Right kidney (tissue), 9 donors: ENCODE measurements at places on chromosomes 3 and 15.

DNA sequence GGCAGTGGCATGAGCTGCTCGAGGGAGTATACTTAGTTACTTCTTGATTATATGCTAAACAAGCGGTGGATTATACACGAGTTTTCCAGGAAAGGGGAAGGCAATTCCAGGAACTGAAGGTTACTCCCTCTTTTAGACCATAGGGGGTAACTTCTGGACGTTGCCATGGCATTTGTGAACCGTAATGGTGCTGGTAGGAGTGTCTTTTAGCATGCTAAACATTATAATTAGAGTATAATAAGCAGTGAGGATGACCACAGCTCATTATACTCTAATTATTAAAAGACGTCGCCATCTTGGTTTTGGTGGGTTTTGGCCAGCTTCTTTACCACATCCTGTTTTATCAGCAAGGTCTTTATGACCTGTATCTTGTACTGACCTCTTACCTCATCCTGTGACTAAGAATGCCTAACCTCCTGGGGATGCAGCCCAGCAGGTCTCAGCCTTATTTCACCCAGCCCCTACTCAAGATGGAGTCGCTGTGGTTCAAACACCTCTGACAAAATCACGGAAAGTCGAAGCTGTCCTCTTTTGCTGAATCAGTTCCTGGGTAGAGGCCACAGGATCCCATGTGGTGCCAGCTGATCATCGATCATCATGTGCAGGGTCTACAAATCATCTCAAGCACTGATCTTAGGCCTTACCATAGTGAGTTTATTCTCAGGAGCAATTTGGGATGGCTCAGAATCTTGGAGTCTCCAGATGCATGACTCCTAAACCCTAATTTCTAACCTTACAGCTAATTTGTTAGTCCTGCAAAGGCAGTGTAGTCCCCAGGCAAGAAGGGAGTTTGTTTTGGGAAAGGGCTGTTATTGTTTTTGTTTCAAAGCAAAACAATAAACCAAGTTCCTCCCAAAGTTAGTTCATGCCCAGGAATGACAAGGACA, 149.1 kb downstream of the TJP1 start:
- no peak for DNase-seq

DNA sequence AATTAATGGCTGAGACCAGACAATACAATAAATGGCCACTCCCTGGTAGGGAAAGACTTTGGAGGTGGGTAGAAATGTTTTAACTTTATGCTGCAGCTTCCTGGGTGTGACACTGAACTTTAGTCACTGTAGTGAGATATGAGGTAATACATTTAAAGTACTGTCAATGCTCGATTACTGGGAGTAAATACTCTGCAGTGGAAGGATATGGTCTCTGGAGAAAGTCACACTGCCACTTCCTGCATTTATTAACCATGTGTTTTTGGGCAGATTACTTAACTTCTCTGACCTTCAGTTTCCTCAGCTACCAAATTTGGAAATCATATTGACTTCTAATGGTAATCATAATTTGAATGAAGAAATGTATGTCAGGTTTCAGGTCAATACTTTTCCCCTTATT, 317.1 kb upstream of the TGFBR2 start:
- DNase-seq, result no peak

DNA sequence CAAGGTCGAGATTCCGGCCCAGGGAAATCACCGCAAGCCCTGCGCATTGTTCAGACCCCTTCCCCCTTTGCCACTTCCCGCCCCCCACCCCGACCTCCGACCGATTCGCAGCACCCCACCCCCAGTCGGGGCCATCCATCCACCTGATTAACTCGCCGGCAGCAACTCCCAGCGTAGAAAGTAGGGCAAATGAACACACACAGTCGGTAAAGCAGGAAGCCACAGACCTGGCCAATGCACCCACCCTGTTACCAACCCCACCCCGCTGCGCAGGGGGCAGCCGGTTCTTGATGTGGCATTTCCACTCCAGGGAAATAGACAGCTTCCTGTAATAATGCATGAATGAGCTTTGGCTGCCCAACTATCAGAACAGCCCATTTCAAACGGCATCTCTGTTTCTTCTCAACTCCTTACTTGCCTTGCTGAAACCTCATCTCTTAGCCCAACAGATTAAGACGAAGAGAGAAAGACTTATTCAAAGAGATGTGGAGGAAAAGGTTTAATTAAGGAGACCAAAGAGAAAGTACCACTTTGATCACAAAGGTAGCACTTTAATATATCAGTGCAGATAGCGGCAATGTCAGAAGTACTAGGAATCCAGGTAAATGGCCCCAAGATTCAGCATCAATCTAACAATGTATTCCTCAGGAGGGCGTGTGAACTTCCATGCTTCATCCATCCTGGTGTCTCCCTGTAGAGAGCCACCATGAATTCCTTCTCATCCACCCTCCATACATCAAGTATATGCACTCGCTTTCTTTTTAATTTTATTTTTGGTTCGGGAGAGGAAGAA, 1.9 kb downstream of the TNIK start:
- DNase-seq, result peak; percentile 28

DNA sequence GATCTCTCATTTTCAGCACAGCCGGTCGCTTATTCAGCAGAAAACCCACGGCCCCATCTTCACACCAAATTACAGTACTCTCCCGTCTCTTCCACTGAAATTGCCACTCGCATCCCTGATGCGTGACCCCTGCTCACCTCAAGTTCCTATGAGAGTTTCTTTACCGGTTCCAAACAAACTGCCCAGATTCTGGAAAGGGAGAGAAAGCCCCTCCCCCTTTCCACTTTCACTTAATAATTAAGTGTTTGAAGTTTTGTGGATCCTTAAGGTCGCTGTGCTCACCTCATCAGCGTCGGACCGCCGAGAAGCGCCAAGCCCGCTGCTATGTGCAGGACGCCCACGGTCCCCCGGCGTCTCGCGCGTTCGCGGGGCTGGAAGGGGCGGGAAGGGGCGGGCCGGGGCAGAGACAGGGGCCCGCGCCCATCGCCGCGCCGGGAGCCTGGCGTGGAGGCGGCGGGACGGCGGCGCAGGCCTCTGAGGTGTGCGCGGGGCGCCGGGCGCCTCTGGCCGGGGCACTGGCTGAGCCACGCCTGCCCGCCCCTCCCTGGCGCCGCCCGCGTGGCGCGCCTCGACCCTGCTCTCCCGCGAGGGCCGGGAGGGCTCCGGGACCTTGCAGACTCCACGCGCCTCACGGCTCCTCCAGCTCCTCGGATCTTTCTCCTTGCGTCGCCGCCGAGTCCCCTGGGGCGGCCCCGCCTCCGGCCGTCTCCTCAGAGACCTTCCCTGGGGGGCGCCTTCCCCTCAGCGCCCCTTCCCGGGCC, at the start of gene GPR156:
Gene GPR156, minus strand, starts transcription at position 476 of the 761 bp plus-strand sequence. CDS start 41,124 bp downstream, outside the sequence.
- peak; percentile 57 for DNase-seq

- peak; percentile 63 for DNase-seq
Measured at GRCh38 chr3:12479919-12480427, 4.3 kb upstream of the TSEN2 start.

GRCh38 chr3:18127174-18127858, 297.8 kb downstream of the SATB1 start:
- DNase-seq, result no peak

- no peak for DNase-seq
Measured at GRCh38 chr3:141093397-141093796, 42.2 kb downstream of the SPSB4 start.

- DNase-seq, result no peak
Measured at GRCh38 chr3:85342915-85343314, 384.1 kb downstream of the CADM2 start.

DNA sequence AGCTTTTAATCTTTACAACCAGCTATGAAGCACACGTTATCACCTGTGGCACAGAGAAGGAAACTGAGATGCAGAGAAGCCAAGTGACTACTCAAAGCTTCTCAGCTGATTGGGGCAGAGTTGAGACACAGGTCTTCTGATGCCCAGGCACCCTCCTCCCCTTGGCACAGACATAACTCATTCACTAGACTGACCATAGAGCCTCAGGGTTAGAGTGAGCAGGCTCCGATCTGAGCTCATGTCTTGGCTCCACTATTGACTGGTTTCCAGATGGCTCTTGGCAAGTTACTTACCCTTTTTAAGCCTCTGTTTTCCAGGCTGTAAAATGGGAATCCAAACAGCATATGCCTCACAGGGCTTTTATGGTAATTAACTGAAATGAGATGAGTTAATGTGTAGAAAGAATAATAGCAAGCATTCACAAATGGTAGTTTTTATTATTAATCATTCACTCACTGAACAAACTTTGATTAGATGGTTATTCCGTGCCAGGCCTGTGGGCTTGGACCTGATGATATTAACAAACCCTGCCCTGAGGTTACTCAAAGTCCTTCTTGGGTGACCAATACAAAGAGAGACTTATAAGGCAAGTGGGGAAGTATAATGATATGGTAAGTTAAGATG, 184.3 kb downstream of the ANXA2 start:
- no peak for DNase-seq

- no peak for DNase-seq
Measured at GRCh38 chr3:137360531-137361201, 402.9 kb downstream of the IL20RB start.

DNA sequence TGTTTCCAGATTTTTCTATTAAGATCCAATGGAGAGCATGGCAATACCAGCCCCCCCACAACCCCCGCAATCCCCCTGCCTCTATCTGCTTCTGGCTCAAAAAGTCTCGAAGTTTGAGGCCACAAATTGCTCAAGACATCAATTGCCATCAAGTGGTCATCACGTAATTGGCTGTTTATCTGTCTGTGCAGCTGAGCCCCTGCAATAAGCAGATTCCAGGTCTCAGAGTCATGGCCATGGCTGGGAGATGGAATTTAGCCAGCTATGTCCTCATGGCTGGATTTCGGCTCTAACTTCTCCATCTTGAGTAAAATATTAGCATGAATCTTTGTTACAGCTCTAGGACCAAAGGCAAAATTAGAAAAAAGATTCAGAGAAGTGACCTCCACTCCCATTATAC, 22.7 kb downstream of the SSUH2 start:
- no peak for DNase-seq

DNA sequence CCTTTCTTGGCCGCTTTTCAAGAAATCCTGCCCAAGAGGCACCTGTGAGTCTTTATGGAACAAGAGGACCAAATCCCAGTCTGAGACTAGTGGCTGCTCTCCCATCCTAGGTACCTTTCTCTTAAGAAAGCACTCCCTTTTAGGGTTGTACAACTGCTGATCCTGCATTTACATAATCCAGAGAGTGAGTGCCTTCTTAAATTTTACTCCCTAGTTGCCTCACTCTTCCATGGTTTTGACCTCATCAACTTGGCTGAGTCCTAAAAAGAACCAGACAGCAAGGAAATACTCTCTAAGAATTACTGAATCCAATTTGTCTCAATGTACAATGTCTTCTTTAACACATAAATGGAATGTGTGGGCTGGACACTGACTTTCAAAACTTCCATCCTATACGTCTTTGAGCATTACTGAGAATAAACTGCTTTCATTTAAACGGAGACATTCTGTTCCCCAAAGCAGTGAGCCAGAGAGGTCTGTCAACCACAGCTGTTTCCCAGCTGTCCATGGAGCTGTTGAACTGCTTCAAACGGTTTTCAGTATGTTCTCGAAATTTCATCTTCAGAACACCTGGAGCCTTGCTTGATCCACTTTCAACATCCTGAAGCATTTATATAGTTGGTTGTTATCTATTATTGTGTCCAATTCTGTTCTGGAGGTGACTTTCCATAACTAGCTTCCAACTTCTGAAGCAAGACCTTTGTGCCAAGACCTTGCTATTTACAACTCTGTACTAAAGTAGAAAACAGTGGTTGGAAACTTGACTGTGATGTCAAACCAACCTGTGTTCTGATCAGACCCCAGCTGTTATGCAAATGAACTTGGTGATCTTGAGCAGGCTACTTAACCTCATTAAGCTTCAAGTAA, 179.1 kb downstream of the SLC9A9 start:
- no peak for DNase-seq

GRCh38 chr3:77303955-77304699, 264.2 kb downstream of the ROBO2 start:
- DNase-seq, result no peak

DNA sequence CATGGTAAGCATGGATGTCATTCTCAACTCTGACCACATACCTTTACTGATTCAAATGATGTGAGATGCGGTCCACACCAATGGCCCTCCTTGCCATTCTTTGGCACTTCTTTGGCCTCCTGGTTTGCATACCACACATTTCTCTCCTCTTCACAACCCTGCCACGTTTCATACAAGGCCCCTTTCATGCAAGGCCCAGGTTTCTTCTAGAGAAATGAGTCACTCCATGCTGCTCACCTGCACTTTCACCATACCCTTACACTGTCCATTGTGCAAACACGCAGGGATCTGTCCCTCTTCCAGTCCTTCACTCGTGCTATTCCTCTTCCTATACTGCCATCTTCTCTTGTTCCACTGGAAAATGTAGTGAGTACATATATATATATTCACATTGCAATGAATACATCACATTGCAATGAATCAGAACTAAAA, 24.4 kb upstream of the SLC24A5 start:
- no peak for DNase-seq
